ENCODE measurements at places on chromosomes 2 and 18. TPM values are rescaled to one million over a fixed set of nuclear protein-coding genes. Genes with fewer than 3 reads are reported as not detected.

FAM237A gene
- total RNA-seq, result not detected

PLA2R1 gene
- total RNA-seq, result 20.0 TPM

RGPD4 gene
- not detected for total RNA-seq

HOXD8 gene
- 4.1 TPM for total RNA-seq

SERPINB4 gene
- not detected for total RNA-seq

LBX2 gene
- 1.4 TPM for total RNA-seq

MSTN gene
- total RNA-seq, result not detected

SIX3 gene
- not detected for total RNA-seq

AFG3L2 gene
- 43.6 TPM for total RNA-seq

FEV gene
- total RNA-seq, result not detected

CLEC4F gene
- not detected for total RNA-seq

CHRNA1 gene
- 0.09 TPM for total RNA-seq

STK36 gene
- 24.0 TPM for total RNA-seq

ECEL1 gene
- not detected for total RNA-seq

ZNF385B gene
- total RNA-seq, result not detected

CNOT11 gene
- total RNA-seq, result 17.9 TPM

MYO5B gene
- total RNA-seq, result 0.54 TPM

ANKRD53 gene
- 0.09 TPM for total RNA-seq

VWC2L gene
- total RNA-seq, result not detected

KYNU gene
- not detected for total RNA-seq

ELOA2 gene
- not detected for total RNA-seq

TRIM54 gene
- not detected for total RNA-seq

PROC gene
- not detected for total RNA-seq

KIAA2012 gene
- total RNA-seq, result not detected

ANKRD62 gene
- not detected for total RNA-seq

USP40 gene
- 16.6 TPM for total RNA-seq

GRB14 gene
- total RNA-seq, result 2.1 TPM

WNT10A gene
- total RNA-seq, result not detected

ASB18 gene
- not detected for total RNA-seq

MALL gene
- 21.3 TPM for total RNA-seq

KCNG2 gene
- total RNA-seq, result not detected

ITGB1BP1 gene
- 53.2 TPM for total RNA-seq

INHBB gene
- 2.4 TPM for total RNA-seq

NPPC gene
- total RNA-seq, result not detected

TUBA3E gene
- total RNA-seq, result not detected

TNFAIP6 gene
- 1.8 TPM for total RNA-seq

CHRNG gene
- not detected for total RNA-seq

RAB6C gene
- total RNA-seq, result not detected

REG1A gene
- total RNA-seq, result not detected

IL1F10 gene
- total RNA-seq, result not detected

HRH4 gene
- total RNA-seq, result not detected

OTOS gene
- total RNA-seq, result not detected

PAIP2B gene
- 0.54 TPM for total RNA-seq

ACMSD gene
- not detected for total RNA-seq

UGT1A10 gene
- total RNA-seq, result not detected

TFCP2L1 gene
- total RNA-seq, result under 0.01 TPM

TGFBRAP1 gene
- total RNA-seq, result 23.8 TPM

SERPINB11 gene
- total RNA-seq, result not detected

RTKN gene
- total RNA-seq, result 9.0 TPM

FOXI3 gene
- not detected for total RNA-seq

RGPD3 gene
- total RNA-seq, result 0.09 TPM

SLC5A7 gene
- not detected for total RNA-seq

Measured in endothelial cell of coronary artery (primary cell).